CD4-positive, CD25-positive, alpha-beta regulatory T cell (primary cell): ENCODE measurements at places on chromosomes 13 and 19. TPM values are rescaled to one million over a fixed set of nuclear protein-coding genes. Genes with fewer than 3 reads are reported as not detected.

Gene C19orf38
- total RNA-seq, result 0.49 TPM

Gene LGALS7B
- total RNA-seq, result not detected

DNA sequence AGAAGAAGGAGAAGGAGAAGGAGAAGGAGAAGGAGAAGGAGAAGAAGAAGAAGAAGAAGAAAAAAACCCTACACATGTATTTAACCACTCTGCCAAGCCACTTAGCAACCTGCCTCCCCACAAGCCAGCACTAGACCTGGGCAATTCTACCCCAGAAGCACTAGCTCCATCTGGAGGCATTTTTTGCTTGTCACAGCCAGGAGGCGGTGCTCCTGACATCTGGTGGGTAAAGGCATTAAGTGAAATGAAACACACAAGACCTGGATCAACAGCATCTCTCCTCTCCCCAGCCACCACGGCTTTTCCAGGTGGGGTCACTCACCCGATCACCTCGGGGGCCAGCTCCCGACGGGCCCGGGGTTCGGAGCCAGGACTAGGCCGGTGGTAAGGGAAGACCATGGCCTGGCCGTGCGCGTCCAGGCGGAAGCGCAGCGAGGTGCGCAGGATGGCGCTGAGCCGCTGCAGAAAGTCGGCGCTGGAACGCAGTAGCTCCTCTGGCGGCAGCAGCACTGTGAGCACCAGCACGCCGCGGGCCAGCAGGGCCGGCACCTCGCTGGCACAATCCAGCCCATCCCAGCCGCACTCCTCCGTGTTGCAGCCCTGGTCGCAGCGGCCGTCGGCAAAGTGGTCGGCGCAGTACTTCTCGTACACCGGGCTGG, 26.9 kb downstream of the NOTCH3 start:
- no peaks in the 10 kb centered on the region for H3K27me3 ChIP-seq
- no peaks in the 10 kb centered on the region for H3K36me3 ChIP-seq
- H3K4me1 ChIP-seq, result peaks cover 4% of the 10 kb centered on the region
- H3K4me3 ChIP-seq, result no peak overlapping the region

- H3K27me3 ChIP-seq, result no peaks in the 10 kb centered on the region
- peaks cover 2% of the 10 kb centered on the region for H3K36me3 ChIP-seq
- no peak overlapping the region for H3K4me3 ChIP-seq
- DNase-seq, result no peak
- no peaks in the 10 kb centered on the region for H3K4me1 ChIP-seq
Observed at GRCh38 chr13:26343816-26344215, 89.9 kb downstream of the CDK8 start.

Gene CLEC4M
- total RNA-seq, result not detected

Gene MEIS3
- total RNA-seq, result not detected

GRCh38 chr13:48078251-48078656, 16.6 kb downstream of the MED4 start:
- no peak overlapping the region for H3K27ac ChIP-seq
- H3K36me3 ChIP-seq, result peaks cover 84% of the 10 kb centered on the region
- no peaks in the 10 kb centered on the region for H3K27me3 ChIP-seq
- no peak overlapping the region for H3K4me3 ChIP-seq
- DNase-seq, result peak; percentile 73

Gene ZIM2
- not detected for total RNA-seq

DNA sequence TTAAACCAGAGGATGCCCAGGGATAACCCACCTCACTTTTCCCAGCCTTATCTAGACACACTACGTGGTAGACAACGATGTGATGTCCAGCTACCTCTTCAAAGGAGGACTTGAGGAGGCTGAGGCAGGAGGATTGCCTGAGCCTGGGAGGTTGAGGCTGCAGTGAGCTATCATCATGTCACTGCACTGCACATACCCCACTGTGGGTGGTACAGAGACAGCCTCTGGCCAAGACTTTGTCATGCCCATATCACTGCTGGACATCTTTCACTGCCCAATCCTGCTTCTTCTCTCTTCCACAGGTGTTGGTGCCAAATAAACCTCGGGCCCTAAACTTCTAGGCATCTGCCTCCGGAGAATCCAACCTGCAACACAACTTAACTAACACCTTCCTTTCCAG, 85.8 kb downstream of the FAM216B start:
- H3K27ac ChIP-seq, result no peak overlapping the region
- H3K4me1 ChIP-seq, result no peaks in the 10 kb centered on the region
- no peaks in the 10 kb centered on the region for H3K27me3 ChIP-seq

- no peak for DNase-seq
- H3K27ac ChIP-seq, result no peak overlapping the region
- H3K4me3 ChIP-seq, result no peak overlapping the region
- H3K36me3 ChIP-seq, result no peaks in the 10 kb centered on the region
- peaks cover 1% of the 10 kb centered on the region for H3K4me1 ChIP-seq
Observed at GRCh38 chr13:110555601-110556223, 5.8 kb downstream of the RAB20 start.

DNA sequence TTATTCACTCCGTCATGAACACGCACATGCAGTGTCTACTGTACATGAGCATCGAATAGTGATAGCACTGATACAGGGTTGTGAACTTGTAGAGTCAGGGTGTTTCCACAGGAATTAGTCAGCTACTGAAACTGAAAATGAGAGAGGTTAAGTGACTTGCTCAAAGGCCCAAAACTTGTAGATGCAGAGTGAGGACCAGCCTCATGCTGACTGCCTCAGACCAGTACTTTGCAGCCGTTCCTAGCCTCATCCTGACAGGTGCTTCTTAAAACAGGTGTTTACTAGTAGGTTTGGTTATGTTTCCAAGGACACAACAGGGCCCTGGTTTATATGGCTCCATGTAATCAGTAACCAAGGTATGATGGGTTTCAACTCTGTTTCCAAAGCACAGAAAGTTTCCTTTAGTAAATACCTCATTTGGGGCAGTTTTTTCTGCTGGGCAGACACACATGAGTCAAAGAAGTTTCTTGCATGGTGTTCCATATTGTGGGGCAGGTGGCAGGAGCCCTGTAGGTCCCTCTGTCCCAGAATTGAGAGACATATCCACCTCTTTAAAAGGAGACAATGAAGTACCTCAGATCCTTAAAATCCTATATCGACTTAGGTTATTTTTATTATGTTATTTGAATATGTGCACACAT, 16.0 kb downstream of the FGF9 start:
- no peak for DNase-seq
- no peak overlapping the region for H3K4me3 ChIP-seq
- no peak overlapping the region for H3K27ac ChIP-seq
- no peaks in the 10 kb centered on the region for H3K4me1 ChIP-seq

Gene SHC2
- not detected for total RNA-seq

Gene TEX30
- total RNA-seq, result 8.4 TPM

DNA sequence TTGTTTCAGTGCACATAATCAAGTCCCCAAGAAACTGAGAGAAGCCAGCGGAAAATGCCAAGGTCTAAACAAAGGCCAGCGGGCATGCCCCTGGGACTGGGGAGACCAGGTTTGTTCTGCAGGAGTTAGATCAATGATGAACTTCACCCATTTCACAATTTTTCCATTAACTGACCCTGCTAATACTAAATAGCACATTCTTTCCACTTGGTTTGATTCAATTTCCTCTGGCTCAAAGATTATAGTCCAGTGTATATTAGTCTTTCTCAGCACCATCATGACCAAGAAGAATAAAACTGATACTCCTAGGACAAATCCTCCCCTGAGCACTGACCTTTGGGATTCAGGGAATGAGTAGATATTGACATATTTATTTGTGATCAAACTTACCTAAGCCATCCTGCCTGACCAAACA, 66.4 kb downstream of the MBNL2 start:
- no peak overlapping the region for H3K4me3 ChIP-seq
- no peaks in the 10 kb centered on the region for H3K36me3 ChIP-seq

Gene FXYD7
- 9.3 TPM for total RNA-seq

Gene CERS1
- total RNA-seq, result not detected

GRCh38 chr13:21883713-21884112, 212.8 kb downstream of the FGF9 start:
- H3K27ac ChIP-seq, result no peak overlapping the region
- H3K4me1 ChIP-seq, result no peaks in the 10 kb centered on the region
- no peaks in the 10 kb centered on the region for H3K27me3 ChIP-seq
- no peak overlapping the region for H3K4me3 ChIP-seq
- DNase-seq, result no peak
- H3K36me3 ChIP-seq, result no peaks in the 10 kb centered on the region

DNA sequence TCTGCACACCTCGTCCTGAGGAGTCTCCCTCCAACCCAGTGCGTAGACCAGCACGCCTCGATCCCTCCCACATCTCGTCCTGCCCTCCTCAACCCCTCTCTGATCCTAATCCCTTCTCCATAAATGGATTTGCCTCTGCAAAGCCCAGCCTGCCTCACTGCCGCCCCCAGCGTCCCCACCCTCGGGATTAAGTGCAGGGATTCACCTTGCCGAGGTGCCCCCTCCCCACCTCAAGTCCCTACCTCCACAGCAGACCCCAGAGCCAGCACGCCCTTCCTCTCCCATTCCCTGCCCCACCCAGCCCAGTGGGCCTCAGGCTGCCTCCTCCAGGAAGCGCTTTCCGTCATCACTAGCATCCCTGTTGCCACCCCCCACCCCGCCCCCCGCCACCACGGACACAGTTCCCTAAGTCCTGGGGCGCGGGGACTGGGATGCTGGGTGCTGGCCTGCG, 4.0 kb downstream of the KLF16 start:
- peak overlapping the region; percentile 81 for H3K27ac ChIP-seq
- H3K4me3 ChIP-seq, result no peak overlapping the region
- peaks cover 80% of the 10 kb centered on the region for H3K4me1 ChIP-seq
- DNase-seq, result no peak

- H3K4me3 ChIP-seq, result no peak overlapping the region
- no peaks in the 10 kb centered on the region for H3K4me1 ChIP-seq
- H3K36me3 ChIP-seq, result no peaks in the 10 kb centered on the region
- no peak overlapping the region for H3K27ac ChIP-seq
- H3K27me3 ChIP-seq, result no peaks in the 10 kb centered on the region
Observed at GRCh38 chr13:92547266-92547665, 679.3 kb upstream of the GPC6 start.

- no peak overlapping the region for H3K4me3 ChIP-seq
- peaks cover 75% of the 10 kb centered on the region for H3K4me1 ChIP-seq
- H3K27ac ChIP-seq, result peak overlapping the region; percentile 83
- no peaks in the 10 kb centered on the region for H3K27me3 ChIP-seq
- peak; percentile 52 for DNase-seq
- peaks cover 8% of the 10 kb centered on the region for H3K36me3 ChIP-seq
Observed at GRCh38 chr19:4064496-4065260, 2.0 kb downstream of the ZBTB7A start.

DNA sequence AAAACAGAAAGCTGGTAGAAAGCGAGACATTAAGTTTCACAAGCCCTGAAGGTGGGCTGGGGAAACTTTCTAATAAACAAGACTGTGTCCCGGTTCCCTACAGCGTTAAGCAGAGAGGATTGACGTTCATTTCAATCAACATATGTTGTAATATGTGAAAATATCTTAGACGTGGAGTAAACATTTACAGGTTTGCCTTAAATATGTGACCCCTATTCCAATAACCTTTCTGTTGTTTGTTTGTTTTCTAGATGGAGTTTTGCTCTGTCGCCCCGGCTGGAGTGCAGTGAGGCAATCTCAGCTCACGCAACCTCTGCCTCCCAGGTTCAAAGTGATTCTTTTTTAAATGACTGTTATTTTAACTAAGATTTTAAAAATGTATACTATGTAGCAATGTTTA, 526.2 kb downstream of the SUCLA2 start:
- no peak overlapping the region for H3K27ac ChIP-seq
- H3K4me1 ChIP-seq, result no peaks in the 10 kb centered on the region
- H3K27me3 ChIP-seq, result no peaks in the 10 kb centered on the region
- H3K36me3 ChIP-seq, result no peaks in the 10 kb centered on the region
